ENCODE measurements at places on chromosomes 13 and 19. TPM values are rescaled to one million over a fixed set of nuclear protein-coding genes. Genes with fewer than 3 reads are reported as not detected.

DNA sequence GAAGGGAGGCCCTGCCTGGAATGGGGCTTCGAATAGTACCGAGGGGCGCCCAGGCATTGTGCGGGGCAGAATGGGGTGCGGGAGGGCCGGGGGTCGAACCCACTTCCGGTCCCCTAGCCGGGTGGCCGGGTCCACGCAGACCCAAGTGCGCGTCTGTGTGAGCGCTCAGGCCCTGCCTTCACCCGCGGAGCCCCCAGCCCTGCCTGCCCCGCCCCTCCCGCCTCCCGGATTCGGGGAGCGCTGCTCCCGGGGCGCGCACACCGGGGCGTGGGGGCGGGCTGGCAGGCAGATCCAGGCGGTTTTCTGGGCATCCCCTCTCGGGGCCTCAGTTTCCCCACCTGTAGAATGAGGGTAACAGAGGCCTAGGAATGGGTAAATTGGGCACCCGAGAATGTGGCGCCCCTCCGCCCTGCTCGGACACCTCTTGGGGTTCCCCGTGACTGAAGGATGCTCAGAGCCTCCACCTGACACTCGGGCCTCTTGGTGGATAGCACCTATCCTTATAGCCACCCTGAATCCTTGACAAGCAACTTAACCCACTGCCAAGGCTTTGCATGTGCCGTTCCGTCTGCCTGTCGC lies 682 bp downstream of the PIK3R2 start:
- no peak for DNase-seq

DNA sequence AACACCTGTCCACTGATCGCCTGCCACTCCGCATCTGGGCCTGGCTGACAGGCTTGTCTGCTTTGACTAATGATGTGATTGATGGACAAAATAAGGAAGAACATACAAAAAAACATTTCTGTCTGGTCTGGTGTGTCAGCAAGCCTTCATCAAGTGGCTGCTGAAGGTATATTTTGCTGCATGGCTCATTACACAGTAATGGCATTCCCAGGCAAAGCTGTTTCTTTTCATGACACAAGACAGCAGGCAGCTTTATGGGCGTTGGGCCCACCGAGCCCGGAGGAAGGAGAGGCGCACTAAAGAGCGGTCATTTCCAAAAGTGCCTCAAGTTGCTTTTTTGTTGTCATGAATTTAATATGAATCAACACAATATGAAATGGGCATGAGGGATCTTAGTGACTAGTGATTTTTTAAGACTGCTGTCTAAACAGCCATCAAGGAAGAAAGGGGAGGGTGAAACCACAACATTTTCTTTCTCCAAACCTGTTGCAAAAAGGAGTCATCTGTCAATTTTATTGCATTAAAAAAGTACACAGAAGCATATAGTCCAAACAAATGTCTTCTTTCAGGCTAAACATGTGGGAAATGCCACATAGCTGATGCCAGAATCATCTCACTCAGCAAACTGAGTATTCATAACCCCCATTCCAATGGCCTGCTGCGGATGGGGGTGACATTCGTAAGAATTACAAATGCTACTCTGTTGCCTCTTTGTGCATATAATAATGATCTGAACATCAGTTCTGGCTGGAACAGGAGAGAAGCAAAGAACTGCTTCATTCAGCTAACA lies 476.6 kb downstream of the ZNF536 start:
- peak; percentile 22 for DNase-seq

DNA sequence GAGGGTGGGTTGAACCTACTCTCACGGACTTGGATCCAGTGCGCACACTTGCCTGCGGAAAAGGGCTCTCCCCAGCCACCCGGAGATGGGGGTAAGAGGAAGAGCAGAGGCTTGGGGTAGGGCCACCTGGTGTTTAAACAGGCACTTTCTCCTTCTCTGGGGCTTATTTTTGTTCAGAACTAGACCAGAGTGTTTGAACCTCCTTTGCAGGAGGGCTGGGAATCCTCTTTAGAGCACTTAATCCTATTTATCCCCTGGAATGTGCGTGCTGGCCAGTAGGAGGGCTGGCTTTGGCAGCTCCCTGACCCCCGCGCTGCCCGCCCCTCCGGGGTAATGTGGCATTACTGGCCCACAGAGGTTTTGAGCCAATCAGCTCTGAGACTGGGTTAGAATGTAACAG lies 2.0 kb downstream of the RGS9BP start:
- DNase-seq, result no peak

DNA sequence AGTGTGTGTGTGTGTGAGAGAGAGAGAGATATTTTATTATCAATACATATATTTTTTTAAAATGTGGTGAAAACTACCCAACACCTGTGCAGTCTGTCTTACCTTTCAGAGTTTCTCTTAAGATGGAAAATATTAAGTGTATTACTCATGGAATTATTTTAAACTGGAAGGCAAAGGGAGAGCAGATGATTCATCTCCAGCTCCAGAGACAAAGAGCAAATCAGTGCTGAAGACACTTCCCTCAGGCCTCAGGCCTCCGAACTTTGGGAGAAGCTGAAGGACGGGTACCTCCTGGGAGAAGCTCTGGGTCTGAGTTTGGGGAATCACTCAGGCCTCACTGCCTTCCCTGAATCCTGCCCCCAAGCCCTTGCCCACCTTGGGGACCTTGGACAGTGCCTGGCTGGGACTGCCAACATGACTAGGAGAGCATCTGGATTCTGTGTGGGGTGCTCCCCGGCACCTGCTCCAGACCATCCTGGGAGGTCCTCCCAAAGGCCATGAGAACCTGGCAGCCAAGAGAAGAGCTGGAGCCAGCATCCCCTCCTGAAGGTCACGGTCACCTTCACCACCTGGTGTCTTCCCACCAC lies 170.4 kb upstream of the UBL3 start:
- DNase-seq, result no peak

DNA sequence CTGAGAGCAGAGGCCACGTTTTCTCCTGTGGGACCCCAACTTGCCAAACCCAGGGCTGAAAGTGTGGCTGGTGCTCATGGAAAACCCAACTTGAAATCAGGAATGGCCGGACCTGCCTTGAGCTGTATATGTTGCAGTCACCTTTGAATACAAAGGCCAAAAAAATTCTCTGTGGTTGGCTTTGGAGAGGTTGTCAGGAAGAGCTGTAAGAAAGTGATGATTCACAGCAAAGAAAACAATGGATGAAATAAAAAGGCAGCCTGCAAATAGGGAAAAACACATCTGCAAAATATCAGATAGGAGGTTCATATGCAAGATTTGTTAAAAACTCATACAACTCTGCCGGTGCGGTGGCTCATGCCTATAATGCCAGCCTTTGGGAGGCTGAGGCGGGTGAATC lies 715.8 kb downstream of the UQCRFS1 start:
- DNase-seq, result no peak

- no peak for DNase-seq
Observed at GRCh38 chr13:109879338-109879737, 93.0 kb upstream of the IRS2 start.

DNA sequence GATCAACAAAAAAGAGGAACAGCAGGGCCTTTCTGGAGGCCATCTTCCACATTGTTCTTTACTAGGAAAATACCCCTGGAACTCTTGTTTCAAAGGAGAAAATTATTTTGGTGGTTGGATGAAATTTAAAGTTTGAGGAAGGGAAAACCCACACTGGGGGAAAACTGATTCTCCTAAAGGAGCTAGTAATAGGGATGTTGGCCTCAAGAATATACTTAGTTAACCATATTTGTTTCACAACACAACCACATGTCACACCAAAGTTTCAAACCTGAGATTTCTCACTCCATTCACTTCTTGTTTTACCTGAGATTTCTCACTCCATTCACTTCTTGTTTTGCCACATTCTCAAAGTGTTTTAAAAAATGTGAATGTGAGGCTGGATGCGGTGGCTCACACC lies 2.8 kb upstream of the EPSTI1 start:
- no peak for DNase-seq

Gene MLNR
- polyA plus RNA-seq, result not detected

- no peak for DNase-seq
Observed at GRCh38 chr13:102817907-102818306, 19.0 kb downstream of the BIVM start.

GRCh38 chr13:99750951-99751350 lies 220.6 kb downstream of the ZIC5 start:
- no peak for DNase-seq

DNA sequence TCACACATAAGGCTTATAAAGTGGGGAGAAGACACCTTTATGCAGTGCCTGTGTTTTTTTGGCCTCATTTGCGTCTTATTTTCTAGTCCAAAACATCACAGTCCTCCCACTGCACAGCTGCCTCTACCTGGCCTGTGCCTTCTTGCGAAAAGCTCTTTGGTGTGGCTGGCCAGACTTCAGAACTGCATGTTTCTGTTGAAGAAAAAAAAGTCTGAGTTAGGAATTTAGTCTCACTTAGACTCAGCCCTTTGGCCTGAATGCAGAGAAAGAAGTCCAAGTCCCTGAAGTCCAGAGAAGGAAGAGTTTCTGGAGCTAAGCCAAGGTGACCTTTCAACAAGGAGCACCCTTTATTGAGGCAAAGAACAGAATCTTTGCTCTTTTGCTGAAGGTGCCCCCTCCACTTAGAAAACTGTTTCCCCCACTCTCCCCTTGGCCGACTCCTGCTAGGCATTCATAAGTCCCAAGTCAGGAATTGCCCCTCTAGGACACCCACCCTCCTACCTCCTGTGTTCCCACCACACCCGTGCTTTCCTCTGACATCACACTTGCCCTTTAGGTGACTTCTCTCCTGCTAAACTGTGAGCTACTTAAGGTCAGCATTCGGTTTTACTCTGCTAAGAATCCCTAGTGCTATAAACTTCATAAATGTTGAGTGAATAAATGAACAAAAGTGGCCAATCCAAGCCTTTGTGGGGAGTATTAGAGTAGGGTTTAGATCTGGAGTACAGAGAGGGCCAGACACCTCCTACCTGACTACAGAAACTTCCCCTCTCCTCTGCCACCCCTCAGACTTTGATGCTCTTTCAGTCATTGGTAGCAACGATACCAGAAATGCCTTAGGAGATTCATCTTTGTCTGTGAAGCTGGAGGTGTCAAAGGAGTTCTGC lies 226.8 kb downstream of the LACC1 start:
- DNase-seq, result no peak

Gene PLPP2
- 0.26 TPM for polyA plus RNA-seq
